ENCODE measurements at places on chromosomes 11 and 22. TPM values are rescaled to one million over a fixed set of nuclear protein-coding genes. Genes with fewer than 3 reads are reported as not detected.

Gene ARHGAP8
- total RNA-seq: 22.9 TPM

Gene OR51E2
- not detected for total RNA-seq

DNA sequence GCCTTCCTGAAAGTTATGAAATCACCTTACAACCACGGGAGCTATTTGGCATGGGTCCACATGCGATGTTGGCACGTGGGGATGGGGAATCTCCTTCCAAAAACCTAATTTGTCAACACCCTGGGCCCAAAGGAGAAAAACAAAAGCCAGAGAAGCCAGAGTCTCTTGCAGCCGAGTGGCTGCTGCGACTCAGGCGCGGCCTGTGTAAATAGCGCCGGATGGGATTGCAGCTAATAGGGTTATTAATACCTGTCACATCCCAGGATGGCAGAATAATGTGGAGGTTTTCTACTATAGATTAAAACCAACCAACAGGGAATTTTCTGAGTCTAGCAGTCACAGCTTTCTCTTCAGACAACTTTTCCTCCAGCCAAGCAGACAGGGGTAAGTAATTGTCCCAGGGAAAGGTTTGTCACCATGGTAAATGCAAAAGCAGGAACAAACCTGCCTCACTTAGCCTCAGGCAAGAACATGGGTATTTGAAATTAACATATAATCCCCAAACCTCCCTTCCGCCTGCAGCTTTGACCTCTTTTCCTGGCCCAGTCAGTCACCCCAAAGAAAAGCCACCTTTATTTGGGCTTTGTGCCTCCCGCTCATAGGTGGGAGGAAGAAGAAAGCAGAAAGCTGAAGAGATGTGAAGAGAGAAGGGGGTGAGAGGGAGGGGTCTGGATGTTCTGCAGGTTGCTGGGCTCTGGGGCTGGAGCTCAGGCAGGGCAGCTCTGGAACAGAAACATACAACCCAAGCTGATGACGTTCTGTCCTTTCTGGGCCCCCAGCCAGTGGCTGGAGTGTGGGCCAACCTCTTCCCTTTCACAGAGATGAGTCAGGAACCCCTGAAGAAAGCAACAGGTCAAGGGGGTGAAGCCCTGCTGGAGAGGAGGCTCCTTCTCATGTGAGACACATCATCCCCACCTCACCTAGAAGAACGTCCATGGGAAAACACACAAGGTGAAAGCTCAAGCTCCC lies 376.5 kb downstream of the NXPE2 start:
- DNase-seq: no peak

- DNase-seq: no peak
These were observed 53.1 kb upstream of the TSPAN18 start for GRCh38 chr11:44673688-44674087.

Gene SLC39A13
- 117 TPM for total RNA-seq

Gene MPPED1
- total RNA-seq: not detected

Gene TCN1
- not detected for total RNA-seq

DNA sequence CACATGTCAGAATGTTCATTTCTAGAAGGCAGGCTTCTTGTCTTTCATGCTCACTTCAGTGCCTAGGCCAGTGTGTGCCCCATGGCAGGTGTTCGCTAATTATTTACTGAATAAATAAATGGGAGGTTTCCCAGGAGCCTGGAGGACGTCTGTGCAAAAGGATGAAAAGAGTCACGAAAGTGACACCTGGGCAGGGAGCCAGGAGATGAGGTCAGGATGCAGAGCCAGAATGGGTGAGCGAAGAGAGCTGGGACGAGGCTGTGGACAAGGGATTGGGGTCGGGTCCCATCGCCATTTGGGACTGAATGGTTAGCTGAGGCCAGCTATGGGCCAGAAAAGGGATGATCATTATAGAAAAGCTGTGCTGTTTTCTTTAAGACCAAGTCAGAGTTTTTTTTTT lies 560.4 kb downstream of the TBC1D22A start:
- DNase-seq: no peak

DNA sequence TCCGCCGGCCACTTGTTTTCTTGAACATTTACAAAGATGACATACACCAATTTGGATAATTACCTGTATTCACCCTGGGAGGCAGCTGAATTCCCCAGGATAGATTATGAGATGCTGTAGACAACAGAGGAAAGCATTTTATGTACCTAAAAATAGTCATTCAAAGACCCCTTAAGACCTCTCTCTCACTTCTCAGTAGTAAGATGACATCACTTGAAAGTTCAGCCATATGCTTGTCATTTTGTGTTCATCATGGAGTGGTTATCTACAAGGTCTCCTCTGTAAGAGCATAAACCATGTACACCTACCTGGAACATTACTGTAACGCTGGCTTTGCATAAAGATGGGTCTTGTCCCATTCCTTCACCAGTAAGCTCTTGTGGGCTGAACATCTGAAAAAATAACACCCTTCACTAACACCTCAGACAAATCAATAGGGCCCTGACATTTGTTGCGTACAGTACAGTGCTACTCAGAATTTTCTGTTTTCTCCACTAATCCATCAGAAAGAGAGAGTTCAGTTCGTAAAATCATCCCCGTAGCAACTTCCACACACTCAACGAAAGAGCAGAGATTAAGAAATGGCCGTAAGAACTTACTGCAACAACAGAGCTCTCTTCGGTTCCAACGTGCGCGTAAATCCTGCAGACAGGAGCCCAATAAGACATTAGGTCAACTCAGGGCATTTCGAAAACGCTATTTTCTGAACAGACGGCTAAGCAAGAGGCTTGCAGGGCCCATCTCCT lies 15.6 kb upstream of the WDR74 start:
- no peak for DNase-seq

- DNase-seq: no peak
These were observed 7.1 kb downstream of the CD44 start for GRCh38 chr11:35146074-35146521.

DNA sequence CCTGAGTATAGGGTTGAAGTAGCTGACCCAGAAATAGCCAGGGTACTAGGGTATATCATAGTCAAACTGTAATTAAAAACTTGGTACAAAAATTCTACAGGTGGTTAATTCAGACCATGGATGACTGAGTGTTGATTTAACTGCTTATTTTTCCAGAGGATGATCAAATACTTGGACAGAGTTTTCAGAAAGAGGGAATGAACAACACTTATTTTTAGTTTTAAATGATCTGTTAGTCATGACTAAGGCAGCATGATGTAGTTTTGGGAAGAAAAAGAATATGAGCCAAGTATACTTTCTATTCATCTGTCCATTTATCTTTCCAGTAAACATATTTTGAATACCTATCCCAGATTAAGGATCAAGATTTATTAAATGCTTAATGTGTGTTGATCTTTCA lies 19.8 kb upstream of the CCDC89 start:
- DNase-seq: no peak

Gene CPT1A
- 14.0 TPM for total RNA-seq

DNA sequence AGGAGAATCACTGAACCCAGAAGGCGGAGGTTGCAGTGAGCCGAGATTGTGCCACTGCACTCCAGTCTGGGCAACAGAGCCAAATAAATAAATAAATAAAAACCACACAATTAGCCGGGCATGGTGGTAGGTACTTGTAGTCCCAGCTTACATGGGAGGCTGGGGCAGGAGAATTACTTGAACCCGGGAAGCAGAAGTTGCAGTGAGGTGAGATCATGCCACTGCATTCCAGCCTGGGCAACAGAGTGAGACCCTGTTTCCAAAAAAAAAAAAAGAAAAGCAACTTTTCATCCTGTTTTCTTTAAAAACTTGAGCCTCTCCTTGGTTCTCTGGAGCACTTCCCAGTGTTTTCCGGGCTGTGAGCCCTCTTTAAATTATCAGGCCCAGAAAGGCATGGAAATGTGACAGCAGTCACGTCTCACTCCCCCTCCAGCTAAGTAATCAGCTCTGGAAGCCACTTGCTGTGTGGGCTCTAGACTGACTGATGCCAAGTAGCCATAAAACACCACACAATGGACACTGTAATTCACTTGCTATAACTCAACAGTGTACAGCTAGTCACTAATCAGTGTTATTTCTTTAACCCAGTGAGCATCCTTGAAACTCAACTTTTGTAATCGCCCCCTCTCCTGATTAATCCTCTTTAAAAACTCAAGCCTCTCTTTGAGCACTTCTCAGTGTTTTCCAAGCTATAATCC lies 13.0 kb upstream of the MCHR1 start:
- DNase-seq: no peak

- no peak for DNase-seq
These were observed 7.5 kb upstream of the NAALADL1 start for GRCh38 chr11:65065851-65066250.

GRCh38 chr11:92137747-92138146 lies 86.9 kb upstream of the FAT3 start:
- DNase-seq: no peak

DNA sequence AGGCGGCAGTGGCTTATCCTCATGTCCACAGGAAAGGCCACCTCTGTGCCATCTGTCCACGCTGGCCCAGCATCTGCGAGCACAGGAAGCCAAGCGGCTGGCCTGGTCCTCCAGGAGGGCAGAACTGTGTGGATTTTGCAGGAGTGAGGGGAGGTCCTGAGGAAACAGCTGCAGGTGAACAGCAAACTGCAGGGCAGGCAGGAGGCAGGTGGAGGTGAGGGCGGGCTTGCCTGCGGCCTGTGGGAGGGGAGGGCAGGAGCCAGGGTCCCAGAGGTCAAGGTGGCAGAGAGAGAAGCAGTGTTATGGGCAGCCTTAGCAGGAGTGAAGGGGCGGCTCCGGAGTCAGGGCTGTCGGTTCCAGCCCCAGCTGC lies 369.7 kb downstream of the SHANK2 start:
- DNase-seq: no peak

- DNase-seq: no peak
These were observed 403.5 kb downstream of the CADM1 start for GRCh38 chr11:115100706-115101105.

Gene FAM180B
- not detected for total RNA-seq

Gene ARHGEF17
- 25.5 TPM for total RNA-seq

GRCh38 chr11:29025001-29025400 lies 916.8 kb downstream of the METTL15 start:
- DNase-seq: no peak

- no peak for DNase-seq
These were observed 3.3 kb upstream of the PPARA start for GRCh38 chr22:46147061-46147460.

- DNase-seq: no peak
These were observed 39.7 kb upstream of the GALNT18 start for GRCh38 chr11:11661326-11662040.

Gene TPST2
- 33.4 TPM for total RNA-seq

Gene ART5
- 0.21 TPM for total RNA-seq

- no peak for DNase-seq
These were observed 56.0 kb upstream of the BID start for GRCh38 chr22:17830043-17830961.

DNA sequence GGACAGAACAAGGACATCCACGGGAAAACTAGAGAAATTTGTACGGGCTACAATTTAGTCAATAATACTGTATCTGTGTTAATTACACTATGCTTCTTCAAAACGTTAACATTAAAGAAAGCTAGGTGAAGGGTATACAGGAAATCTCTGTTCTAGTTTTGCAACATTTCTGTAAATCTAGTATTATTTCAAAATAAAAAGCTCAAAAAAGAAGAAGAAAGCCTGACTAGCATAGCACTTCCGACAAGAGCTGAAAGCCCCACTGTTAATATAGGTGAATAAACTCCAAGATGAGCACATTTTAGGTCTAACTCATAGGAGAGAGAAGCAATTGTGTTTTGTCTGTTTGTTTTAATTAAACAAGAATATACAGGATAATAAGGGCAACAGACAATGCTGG lies 299.7 kb downstream of the TTC28 start:
- DNase-seq: no peak

DNA sequence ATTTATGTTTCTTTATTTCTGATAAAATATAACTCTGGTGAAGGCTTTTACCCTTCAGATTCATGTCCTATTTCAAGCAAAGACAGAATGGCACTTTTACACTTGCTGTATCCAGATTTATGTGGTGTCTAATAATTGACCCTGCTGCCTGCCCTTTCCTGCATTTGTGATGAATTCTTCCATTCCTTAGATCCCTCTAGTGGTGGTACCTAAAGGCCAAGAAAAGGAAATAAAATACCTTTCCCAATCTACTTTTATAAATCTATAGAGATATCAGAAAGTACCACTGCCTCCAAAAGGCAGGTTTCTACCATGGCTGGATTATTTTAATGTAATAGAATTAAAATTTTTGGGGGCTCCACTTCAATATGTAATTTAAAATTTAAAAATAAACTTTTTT lies 34.2 kb downstream of the CCDC81 start:
- DNase-seq: no peak

DNA sequence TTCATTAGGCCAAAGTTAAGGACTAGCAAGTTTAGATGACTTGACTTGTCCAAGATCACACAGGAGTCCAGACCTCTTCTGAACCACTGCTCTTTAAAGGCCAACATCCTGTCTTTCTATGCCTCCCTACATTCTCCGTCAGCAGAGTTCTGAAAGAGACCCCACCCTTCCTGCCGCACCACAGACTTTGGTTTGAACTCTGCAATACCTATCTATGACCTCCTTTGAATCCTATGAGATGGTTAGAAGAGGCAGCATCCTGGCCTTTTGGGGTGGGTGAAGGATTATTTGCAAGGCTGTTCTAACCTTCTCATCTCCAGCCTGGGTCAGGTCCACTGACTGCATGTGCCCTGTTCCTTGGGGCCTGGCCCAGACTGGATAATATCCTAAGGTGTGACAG lies 4.3 kb upstream of the RRM1 start:
- no peak for DNase-seq

Gene AGBL2
- total RNA-seq: 0.29 TPM

DNA sequence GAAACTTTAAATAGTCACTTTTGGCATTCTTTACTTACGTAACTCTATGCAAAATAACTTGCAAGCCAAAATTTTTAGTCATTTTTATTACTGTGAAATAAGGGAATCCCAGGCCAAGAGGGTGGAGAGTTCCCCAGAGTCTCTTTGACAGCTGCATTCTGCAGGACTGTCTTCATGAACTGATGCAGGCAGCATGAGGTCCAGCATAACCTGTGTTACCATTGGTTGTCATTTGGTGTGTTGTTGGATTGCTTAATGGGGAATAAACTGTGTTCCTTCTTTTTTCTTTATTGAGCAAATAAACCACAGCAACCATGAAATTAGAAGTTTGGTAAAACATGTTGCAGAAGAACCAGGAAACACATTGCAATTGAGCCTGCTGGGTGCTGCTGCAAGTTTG lies 24.6 kb downstream of the MMP27 start:
- DNase-seq: no peak

DNA sequence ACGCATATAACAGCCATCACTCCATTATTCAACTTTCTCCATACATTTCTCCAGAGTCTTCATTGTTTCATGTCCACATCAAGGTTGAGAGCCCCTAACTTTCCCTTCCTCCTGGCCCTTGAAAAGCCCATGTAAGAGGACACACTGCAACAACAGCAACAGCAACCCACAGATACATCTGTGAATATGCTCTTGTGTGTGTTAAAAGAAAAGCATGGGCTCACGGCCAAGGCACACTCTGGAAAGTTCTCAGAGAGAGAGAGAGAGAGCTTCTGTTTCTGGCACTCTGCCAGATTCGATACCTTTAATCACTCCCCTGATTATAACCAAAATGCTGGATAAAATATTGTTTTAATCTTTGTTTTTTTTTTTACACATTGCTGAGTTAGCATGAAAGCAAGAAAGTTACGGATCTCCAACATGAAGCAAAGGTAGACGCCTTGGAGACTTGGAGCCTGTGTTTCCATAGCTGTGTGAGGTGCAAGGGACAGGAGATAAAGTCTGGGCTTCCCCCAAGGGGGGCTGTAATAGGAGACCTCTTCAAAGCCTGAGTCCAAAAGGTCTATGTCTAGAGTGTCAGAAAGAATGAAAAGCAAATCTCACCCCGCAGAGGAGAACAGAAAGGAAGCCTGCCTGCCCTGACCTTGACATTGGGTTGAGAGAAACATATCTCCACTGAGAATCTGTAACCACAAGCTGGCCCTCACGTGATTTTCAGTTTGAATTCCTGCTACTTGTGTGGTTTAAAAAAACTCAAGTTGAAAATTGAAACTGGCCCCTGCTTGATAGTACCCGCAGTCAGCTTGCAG lies 33.7 kb upstream of the MPPED1 start:
- DNase-seq: no peak
